Bone marrow (tissue), 2 donors: ENCODE measurements at places on chromosomes 16 and 17.

DNA sequence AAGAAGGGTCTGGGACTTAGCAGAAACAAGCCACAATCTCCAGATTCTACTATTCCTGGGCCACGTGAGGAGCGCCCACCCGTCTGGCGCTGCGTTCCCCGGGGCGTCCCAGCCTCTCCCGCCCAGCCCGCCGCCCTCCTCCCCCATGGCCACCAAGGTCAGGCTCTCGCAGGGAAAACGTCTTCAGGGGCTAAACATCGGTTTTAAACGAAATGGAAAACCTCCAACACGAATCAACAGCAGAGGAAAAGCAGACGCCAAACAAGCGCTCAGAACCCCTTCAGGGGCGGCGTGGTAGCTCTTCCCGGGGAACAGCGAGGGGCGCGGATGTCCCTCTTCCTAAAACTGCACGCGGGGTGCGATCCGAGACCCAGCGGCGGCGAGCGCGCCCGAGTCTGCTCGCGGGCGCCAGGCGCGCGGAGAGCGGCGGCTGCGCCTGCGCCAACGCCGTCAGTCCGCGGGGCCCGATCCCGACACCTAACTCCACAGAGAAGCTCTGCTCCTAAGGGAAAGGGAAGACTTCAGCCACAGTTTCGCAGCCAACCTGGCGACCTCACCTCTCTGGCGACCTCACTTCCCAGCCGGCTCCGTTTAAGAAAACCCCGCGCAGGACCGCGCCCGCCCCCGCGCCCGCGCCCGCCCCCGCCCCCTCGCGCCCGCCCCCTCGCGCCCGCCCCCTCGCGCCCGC lies 505 bp upstream of the COG1 start:
- peak; percentile 67 for DNase-seq

DNA sequence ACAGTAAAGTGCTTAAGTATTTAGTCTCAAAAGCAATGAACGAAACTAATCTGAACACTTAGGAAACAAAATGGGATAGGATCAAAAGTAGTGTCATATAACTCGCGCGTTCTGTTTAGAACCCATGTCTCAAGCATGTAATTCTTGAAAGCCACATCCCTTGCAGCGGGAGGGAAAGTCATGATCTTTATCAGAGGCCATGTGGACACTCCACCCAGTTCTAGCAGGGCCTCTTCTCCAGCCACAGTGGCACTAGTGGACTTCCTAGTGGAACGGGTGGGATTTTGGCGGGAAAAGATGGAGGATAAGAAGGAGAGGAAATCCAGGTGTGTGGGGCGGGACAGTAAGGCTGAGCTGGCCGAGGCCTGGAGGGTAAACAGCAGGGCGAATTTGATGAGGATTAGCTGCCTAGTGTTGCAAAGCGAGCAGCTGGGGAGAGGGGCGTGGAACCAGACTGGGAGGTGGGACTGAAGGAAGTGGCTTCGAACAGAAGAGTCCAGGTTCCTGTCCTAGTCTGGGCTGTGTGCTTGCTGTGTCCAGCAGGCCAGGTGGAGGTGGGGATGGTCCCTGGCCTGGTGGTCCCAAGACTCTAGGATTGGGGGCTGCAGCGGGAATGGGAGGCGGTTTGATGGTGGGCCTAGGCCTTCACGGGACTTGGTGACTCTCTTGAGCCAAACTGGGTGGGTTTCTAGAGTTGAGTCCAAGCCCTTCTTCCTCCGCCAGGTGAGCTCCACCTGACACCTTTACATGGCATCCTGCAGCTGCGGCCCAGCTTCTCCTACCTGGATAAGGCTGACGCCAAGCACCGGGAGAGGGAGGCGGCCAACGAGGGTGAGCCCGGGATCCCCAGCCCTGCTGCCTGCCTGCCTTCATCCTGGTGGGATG lies 15.9 kb downstream of the POLR3E start:
- no peak for DNase-seq

GRCh38 chr17:40993839-40994238 lies at the start of gene KRTAP3-3:
KRTAP3-3 (minus strand) TSS chr17:40994164; CDS start chr17:40994097, 67 bp downstream.
- no peak for DNase-seq

DNA sequence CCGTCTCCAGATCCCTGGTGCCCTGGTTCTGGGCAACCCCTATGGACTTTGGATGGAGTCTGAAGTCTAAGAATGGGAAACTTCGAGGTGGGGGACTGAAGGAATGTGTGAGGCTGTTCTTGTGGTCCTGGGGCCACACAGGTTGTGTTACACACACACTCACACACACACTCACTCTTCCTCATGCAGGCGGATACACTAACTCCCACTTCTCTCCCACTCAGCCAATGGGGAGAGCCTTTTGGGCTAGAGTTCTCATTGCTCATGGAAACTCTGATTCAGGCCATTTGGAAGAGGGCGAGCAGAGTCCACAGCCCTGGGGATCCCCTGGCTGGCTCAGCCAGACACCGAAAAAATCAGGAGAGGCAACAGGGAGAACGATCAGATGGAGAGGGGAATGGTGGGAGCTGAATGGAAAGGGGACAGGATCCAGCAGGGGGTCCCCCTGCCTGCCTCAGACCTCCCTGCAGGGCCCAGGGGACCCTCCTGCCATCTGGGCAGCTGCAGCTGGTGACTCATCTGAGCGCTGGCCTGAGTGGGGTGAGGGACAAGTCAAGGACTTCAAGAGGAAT lies 9.1 kb downstream of the IGFBP4 start:
- no peak for DNase-seq

GRCh38 chr17:60534010-60534555 lies 8.0 kb upstream of the APPBP2 start:
- DNase-seq: no peak

DNA sequence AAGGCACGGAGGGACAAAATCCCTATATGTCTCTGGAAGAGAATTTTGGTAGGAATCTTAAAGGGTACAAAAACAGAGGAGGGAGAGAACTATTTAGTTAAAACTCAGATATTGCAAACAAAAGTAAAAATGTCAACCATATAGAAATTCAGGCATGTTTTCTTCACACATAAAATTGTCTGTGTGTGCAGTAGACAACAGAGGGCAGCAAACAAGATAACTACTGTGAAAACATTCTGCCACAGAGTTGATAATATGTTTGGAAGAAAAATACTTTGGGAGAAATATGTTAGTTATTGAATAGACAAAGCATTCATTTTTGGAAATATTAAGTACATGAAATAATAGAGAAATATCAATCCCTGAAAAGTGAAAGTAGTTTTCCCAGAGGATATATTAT lies 56.2 kb downstream of the SNX11 start:
- no peak for DNase-seq

- no peak for DNase-seq
Observed at GRCh38 chr16:56382901-56383355, 42.4 kb downstream of the AMFR start.

DNA sequence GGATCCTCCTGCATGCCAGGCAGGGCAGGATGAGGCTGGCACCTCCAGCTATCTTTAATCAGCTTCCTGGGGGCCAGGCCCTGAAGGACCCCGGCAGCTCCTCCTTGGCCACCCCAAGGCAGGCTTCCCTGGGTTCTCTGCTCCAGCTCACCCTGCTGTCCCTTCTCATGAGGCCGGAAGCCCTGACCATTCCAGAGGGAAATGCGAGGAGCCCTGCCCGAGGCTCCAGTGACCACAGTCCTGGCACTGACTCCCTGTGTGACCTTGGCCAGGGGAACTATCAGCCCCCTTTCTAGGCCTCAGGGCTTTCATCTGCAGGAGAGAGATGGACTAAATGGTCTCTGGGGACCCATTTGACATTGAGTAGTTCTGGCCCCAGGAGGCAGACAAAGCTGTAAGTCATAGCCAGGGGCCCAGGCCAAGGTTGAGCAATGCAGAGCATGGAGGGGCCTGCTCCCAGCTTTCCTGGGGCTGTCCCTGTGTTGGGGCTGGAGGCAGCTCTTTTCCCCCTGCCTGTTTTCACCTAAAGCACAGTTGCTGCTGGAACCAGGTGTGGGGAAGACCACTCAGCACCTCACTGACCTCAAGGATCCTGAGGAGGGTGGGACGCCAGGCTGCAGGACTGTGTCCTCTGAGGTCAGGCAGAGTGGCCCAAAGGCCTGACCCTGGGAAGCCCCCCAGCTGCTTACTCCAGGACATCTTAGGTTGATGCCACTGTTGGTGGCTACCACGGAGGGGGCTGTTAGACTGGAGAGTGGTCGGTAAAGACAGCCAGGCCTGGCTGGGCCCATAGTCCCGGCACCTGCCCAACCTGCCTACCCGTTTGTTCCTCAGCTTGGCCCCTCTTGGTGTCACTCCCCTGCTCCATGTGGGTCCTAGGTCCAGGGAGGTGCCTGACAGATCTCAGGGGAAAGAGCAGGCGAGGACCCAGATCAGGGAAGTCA lies 8.1 kb downstream of the KCNH6 start:
- DNase-seq: no peak

GRCh38 chr16:56234737-56235136 lies 43.4 kb downstream of the GNAO1 start:
- no peak for DNase-seq
